ENCODE measurements at places on chromosomes 7 and 10.

GRCh38 chr10:33807531-33808359 lies 473.3 kb upstream of the NRP1 start:
- DNase-seq: no peak

GRCh38 chr7:20113427-20114027 lies 103.7 kb downstream of the MACC1 start:
- no peak for DNase-seq

GRCh38 chr10:102764470-102765161 lies 20.9 kb downstream of the WBP1L start:
- DNase-seq: peak; percentile 53

DNA sequence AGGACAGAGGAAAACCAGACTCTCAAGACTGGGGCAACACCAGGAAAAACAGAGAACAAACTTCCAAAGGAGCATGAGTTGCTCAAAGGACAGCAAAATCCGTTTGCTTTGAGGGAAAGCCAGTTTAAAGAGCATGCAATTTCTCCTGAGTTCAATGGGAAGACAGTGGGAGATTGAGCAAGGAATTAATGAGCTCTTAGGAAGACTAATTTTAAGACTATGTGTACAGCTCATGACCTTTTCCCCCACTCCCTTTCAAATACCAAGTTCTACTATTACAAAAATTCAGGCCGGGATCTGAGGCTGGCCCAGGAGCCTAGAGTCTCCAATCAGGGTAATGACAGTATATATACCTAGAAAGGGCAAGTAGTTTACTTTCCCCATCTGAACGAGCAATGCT lies 79.2 kb downstream of the EPDR1 start:
- no peak for DNase-seq

DNA sequence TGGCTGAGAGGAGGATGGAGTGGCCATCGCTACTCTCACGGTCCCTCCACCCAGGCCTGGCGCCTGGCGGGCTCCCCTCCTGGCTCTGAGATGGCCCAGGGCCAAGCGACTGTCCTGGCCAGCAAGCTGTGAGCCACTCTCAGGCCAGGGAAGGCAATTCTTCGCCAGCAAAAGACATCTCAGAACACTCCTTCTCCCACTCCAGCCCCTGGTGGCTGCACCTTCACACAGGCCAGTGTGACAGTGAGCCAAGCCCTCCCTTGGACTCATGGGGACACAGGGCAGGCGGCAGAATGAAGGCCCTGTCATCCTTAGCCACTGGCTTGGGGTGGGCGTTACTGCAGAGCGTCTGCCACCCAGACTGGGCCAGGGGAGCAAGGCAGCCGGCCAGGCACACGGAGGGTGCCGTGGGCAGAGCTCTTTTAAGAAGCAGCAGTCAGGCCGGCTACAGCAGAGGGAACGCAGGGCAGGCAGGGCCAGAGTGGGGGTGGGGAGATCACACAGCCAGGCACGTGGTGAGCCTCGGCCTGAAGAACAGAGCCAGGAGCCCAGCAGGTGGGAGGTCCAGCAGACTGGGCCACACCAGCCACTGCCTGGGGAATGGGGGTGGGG lies 14.4 kb downstream of the STK32C start:
- DNase-seq: no peak

DNA sequence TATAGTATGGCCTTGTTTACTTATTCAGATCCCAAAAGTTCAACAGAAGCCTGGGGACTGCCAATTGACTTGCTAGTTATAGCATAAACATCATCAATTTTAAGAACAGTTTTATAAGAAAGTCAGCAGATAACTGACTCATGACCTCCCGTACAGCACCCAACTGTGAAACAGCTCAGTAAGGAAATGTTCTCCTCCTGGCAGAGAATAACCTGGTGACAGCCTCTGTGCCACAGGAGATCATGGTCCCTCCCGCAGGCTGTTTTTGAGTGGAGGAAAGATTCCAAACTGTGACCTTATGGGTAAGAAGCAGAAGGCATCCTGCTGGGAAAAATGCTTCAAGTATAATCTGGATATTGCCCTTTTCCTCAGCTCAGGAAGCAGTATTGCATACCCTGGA lies 182.5 kb downstream of the SEMA3D start:
- no peak for DNase-seq

GRCh38 chr10:58817201-58817846 lies 304.7 kb downstream of the BICC1 start:
- no peak for DNase-seq

DNA sequence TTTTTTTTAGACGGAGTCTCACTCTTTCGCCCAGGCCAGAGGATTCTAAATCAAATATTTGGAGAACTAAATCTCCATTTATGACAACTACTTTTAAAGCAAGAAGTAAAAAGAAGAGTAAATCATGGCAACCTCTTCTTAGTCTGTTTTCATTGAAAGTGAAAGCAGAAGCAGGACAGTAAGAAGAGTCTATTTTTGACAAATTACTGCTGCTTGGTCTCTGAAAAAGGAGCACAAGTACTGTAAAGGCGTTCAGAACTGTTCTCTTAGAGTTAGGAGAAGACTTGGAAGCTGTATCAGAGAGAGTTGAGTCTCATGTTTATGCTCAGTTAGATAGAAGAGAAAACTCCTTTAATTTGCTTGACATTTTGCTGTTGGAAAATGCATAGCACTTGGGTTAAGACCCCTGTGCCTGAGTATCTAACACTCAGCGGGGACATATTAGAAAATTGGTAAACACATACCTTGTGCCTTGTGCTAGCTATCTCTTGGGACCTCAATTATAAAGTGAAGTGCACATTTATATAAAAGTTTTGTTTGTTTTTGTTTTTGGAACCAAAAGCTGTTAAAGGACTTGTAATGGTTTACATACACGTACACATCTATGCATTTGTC lies 433.0 kb downstream of the ANKRD7 start:
- no peak for DNase-seq

Measured in fibroblast of skin of left quadriceps (primary cell).